GM13976 (cell line): ENCODE measurements at places on chromosomes 7 and 10.
A peak's percentile ranks its signal among the peaks of the same experiment; 100 is the strongest.

- peak; percentile 31 for DNase-seq
These were observed 82.7 kb downstream of the FAM204A start for GRCh38 chr10:118259288-118259906.

- DNase-seq: no peak
These were observed 31.2 kb downstream of the MYL10 start for GRCh38 chr7:101597941-101598340.

DNA sequence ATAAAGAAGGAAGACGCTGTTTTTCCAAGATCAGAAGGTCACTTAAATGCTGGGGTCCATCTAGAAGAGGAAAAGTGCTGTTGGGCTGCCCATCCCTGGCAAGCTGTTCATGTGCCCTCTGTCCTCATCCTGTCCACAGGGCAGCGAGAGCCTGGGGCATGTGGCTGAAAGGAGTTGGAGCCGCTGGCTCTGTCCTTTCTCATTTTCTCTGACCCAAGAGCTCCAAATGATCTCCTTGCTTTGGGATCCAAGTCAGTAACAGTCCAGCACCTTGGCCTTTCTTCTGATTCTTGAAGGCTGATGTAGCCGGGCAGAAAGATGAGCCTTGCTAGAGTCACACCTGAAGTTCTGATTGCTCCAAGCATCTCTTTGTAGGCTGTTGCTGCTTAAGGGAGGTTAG, 44.4 kb downstream of the SPDYE5 start:
- DNase-seq: no peak

GRCh38 chr10:84685047-84685660, 356.8 kb downstream of the CCSER2 start:
- DNase-seq: no peak

- DNase-seq: no peak
These were observed 49.6 kb upstream of the RHEB start for GRCh38 chr7:151568956-151569940.

GRCh38 chr7:24665564-24666294, 91.5 kb downstream of the GSDME start:
- peak; percentile 38 for DNase-seq

GRCh38 chr10:95246582-95247051, 44.2 kb downstream of the PDLIM1 start:
- DNase-seq: peak; percentile 67
